ENCODE measurements at places on chromosomes 6 and 20.

GRCh38 chr6:13866301-13866700, 51.9 kb upstream of the MCUR1 start:
- DNase-seq: no peak

GRCh38 chr6:11625302-11625701, 87.8 kb downstream of the TMEM170B start:
- no peak for DNase-seq

- no peak for DNase-seq
Observed at GRCh38 chr6:114144887-114145851, 174.2 kb upstream of the HDAC2 start.

GRCh38 chr6:105485456-105485855, 82.6 kb upstream of the PREP start:
- DNase-seq: no peak

GRCh38 chr6:133165235-133165634, 75.9 kb upstream of the EYA4 start:
- DNase-seq: no peak

DNA sequence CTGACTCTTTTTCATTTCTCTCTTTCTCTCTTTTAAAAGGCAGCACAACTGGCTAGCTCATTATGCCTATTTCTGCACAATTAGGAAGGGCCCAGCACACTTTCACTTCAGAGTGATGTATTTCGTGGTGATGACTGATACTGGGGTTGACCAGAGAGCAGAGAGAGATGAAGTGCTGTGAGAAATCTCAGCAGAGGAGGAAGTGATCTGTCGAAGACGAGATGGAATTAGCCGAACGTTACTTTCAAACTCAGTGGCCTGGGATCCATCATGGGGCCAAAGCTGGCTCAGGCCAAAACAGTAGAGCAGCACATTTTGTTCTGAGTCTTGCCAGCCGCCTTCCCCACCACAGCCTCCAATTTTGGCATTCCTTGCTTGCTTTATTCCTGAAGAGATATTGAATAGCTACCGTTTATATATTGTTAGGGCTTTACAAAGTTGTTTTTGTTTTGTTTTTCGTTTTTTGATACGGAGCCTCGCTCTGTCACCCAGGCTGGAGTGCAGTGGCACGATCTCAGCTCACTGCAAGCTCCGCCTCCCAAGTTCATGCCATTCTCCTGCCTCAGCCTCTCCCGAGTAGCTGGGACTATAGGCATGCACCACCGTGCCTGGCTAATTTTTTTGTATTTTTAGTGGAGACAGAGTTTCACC, 213.2 kb upstream of the ECI2 start:
- no peak for DNase-seq

DNA sequence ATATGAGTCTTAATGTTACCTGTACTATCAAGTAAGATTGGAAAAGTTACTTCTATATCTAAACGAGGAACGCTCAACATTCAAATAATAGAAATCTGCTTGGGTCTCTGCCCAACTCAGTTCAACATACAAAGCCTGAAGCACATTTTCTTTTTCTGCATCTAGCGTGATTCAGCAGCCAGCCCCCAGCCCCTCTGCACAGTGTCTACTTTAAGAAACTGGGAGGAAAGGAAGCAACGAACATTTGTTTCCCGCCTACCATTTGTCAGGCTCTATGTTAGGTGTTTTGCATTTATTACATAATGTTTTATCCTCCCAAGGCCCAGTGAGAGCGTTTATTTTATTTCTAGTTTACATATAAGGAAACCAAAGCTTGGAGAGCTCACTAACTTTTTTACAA, 17.3 kb downstream of the PHACTR1 start:
- no peak for DNase-seq

DNA sequence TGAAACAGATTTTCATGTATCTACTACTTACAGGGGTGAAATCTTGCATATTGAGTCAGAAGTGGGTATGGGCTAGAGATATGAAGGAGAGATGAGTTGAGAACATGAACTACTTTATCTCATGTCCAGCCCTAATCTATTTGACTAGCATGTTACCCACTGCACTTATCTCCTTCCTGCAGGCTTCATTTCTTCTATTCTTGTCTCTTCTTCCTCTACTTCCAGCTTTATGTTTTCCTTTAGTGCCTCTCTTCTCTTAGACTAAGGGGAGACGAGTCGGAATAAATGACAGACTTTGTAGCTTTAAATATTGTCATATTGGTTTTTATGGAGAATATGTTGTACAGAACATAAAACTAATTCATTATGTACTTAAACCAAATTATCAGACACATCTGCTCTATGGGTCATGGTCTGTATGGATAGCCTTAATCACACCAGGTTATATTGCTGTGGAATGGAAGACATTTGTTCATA, 5.3 kb downstream of the RAB32 start:
- DNase-seq: no peak

Data from activated T-cell treated with anti-CD3 and anti-CD28 coated beads for 1 hour (primary cell).